Fibroblast of skin of left biceps (primary cell): ENCODE measurements at places on chromosomes 13 and 19.

DNA sequence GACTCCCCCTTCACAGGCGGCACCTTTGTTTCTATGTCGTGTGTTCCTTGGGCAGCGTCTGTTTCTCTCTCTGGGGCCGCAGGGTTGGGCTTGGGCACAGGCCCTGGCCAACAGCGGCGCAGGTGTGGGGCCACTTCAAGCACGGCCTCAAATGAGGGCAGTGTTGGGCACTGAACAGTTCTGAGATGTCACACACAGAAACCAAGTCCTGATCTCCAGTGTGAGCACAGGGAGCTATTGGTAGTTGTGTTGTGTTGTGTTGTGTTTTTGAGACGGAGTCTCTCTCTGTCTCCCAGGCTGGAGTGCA, 42.7 kb downstream of the GATAD2A start:
- DNase-seq = no peak

GRCh38 chr13:31093145-31093885, 68.4 kb downstream of the HSPH1 start:
- DNase-seq = no peak

DNA sequence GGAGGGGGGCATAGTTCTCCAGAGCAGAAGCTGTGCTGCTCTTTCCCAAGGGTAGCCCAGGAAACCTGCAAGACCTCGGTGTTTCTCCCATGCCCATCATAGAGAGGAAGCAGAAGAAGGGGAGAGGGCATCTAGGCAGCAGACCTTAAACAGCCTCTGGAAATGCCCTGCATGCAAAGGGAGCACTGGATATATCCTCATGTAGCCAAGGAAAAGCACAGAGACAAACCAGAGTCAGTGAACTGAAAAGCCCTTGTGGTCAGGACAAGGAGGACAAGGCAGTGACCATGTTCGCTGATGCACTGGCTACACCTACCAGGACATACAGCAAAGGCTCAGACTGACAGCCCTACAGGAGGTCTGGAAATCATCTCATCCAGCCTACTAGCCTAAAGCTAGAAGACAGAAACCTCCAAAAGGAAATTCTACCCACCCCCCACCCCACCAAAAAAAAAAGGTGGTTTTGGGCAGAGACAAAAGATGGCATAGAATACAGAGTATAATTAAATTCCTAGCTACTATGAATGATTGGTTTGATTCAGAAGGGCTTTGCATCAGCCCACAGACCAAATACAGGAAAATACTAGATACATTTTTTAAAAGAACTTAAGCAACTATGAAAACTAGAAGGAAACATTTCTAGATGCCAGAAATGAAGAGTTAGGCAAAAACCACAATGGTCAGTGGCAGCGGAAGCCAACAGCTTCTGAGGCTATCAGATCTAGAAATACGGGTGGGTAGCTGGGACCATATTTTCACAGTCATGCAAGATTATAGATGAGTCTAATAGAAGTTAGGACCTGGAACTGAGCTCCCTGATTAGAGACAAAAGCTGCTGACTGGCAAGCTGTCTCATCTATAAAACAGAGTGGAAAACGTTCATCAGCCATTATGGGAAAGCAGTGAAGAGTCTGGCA, 4.4 kb upstream of the TBC1D4 start:
- no peak for DNase-seq

DNA sequence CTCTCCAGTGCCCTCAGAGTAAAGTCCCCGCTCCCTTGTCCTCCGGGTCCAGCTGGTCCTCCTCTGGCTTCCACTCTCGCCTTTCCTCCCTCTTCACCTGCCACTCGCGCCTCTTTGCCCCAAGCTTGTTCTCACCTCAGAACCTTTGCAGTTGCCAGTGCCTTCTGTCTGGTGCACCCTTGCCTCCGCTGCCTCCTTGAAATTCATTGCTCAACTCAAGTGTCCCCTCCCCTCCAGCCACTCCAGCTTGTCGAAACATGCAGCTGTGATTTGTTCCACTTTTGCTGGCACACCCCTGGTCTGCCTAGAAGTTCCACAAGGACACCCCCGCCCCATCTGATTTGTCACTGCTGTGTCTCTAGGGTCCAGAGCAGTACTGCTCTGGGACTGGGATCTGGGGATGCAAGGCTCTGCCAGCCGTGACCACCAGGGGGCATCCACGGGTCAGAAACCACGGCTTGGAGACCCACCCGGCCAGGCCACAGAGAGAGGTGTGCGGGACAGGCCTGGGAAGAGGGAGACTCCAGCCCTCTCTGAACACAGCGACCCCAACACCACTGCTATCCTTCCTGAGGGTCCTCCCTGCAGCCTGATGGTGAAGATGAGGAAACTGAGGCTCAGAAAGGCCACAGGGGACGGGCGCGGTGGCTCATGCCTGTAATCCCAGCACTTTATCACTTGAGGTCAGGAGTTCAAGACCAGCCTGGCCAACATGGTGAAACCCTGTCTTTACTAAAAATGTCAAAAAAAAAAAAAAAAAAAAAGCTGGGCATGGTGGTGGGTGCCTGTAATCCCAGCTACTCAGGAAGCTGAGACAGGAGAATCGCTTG, 49.9 kb downstream of the AP1M1 start:
- peak; percentile 28 for DNase-seq

- no peak for DNase-seq
Measured at GRCh38 chr19:18385675-18386542, at the start of gene GDF15. GDF15 (plus strand) TSS chr19:18386158; CDS start chr19:18386190, 32 bp downstream.

DNA sequence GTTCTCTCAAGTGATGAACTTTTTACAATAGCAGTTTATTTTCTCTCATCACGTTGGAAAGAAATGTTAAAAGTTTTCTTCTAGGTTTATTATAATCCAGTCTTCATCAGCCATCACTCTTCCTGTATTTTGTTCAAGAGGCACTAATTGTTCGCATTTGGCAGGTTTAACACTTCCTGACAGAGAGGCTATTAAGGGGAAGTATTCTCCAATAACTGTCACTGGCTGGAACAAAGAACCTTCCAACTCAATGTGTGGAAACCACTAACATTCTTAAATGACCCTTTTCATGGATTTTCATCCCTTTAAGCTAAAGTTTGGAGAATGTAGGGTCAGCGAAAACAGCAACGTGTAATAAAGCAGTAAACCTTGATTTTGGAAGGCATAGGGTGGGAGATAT, 145.1 kb downstream of the PCCA start:
- DNase-seq = no peak

DNA sequence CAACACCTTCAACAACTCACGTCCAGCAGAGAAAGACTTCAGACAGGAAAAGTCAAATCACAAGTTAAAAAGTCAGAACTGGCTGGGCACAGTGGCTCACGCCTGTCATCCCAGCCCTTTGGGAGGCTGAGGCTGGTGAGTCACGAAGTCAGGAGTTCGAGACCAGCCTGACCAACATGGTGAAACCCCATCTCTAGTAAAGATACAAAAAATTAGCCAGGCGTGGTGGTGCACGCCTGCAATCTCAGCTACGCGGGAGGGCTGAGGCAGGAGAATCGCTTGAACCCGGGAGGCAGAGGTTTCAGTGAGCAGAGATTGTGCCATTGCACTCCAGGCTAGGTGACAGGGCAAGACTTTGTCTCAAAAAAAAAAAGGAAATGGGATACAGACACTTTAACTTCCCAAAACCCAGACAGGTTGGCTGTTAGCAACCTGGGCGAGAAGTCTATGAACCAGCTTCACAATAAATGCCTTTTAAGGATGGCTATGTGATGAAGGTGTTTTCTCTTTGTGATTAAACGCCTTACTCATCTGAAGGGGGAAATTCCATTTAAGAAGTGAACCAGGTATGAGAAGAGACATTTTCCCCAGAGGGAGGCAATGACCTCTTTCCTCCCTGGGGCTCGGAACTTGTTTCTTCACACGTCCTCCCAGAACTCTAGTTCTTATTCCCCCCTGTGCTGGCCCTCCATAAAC, 80.4 kb downstream of the INSR start:
- no peak for DNase-seq

DNA sequence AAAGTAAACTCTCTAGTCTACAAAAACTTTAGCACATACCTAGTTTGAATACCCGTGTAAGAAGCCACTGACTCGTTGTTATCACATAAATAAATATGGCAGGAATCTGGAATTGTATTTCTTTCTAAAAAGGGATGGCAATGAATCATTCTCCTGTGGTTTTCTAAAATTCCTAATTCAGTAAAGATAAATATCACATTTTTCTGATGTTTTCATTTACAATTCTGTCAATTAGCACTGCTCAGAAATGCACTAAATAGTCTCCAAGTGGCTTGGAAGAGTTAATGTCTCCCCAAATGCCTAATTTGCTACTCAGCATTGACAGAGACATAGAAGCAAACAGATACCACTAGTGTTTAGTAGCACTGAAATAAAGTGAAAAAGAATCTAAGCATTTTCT, 547.7 kb upstream of the SLITRK1 start:
- no peak for DNase-seq

- DNase-seq = no peak
Measured at GRCh38 chr19:29532956-29533355, 7.2 kb downstream of the VSTM2B start.

DNA sequence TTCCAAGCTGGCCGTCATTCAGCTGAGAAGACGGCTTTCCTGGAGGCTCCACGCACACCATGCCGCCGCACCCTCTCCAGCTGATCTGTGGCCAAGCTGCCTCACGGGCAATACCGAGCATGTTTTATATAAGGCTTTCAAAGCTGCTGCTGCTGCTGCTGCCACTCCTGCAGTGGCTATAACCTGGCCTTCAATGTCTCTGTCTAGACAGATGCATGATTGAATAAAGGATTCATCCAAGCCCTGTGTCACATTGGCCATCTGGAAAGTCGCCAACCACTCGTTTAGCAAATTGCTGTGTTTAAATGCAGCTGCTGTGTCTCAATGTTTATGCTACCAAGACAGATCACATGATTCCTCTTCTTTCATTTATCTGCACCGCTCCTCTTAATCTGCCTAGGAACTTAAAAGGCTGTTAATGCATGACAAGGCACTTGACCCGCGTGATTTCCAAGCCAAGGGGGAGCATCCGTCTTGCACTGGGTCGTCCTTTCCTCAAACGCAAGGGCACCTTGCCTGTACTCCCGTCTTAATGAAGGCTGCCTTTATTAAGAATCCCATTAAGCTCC, 114.3 kb downstream of the TEX26 start:
- no peak for DNase-seq

GRCh38 chr19:46137915-46138473, 10.0 kb upstream of the IGFL2 start:
- no peak for DNase-seq
